Posterior vena cava (tissue), 2 donors: ENCODE measurements at places on chromosomes 12 and 14. TPM values are rescaled to one million over a fixed set of nuclear protein-coding genes. Genes with fewer than 3 reads are reported as not detected.

- DNase-seq = no peak
These were observed 1377.5 kb upstream of the TMEM132C start for GRCh38 chr12:126889501-126889900.

GRCh38 chr12:49975318-49975761, 2.6 kb downstream of the AQP6 start:
- no peak for DNase-seq

SIRT4 gene
- total RNA-seq = 0.69 TPM

VRTN gene
- total RNA-seq = not detected
